ENCODE measurements at places on chromosomes 7 and 10.

DNA sequence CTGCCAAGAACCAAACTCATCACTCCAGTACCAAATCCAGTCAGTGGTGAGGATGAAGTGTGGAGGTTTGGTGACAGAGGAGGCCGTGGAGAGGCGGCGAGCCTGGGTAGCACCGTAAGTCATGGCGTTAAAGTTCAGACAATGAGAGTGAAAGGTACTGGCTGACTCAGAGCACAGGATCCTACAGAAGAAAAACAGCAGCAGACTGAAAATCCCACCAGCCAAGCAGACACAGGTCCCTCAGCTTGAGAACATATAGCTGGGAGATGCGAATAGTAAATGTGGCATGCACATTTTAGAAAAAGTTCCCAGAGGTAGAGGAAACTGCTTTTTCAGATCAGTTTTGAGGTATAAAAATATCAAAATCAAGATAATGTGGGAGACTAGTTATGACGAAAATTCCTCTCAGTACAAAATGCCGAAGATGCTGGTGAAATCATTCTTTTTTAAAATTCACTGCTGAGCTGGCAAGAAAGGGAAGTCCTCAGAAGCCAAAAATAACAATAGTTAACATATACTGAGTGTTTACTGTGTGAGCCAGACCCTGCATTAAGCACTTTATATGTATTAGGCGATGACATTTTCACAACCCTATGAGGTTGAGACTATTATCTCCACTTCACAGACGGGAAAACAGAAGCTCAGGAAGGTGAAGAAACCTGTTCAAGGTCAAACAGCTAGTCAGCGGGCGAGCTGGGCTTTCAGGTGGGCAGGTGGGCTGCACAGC, 20.9 kb downstream of the PARP12 start:
- no peak for DNase-seq

DNA sequence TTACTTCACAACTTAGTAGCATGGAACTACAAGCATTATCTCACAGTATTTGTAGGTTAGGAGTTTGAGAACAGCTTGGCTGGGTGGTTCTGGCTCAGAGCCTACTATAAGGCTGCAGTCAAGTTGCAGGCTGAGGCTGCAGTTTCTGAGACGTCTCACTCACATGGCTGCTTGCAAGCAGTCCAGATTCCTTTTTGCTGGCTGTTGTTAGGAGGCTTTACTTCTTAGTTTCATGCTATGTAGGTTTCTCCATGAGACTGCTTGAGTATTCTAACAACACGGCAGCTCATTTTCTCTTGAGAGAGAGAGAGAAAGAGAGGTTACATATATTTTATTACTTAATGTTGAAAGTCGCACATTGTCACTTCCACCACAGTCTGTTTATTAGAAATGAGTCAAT, 1073.9 kb downstream of the NXPH1 start:
- DNase-seq = no peak

DNA sequence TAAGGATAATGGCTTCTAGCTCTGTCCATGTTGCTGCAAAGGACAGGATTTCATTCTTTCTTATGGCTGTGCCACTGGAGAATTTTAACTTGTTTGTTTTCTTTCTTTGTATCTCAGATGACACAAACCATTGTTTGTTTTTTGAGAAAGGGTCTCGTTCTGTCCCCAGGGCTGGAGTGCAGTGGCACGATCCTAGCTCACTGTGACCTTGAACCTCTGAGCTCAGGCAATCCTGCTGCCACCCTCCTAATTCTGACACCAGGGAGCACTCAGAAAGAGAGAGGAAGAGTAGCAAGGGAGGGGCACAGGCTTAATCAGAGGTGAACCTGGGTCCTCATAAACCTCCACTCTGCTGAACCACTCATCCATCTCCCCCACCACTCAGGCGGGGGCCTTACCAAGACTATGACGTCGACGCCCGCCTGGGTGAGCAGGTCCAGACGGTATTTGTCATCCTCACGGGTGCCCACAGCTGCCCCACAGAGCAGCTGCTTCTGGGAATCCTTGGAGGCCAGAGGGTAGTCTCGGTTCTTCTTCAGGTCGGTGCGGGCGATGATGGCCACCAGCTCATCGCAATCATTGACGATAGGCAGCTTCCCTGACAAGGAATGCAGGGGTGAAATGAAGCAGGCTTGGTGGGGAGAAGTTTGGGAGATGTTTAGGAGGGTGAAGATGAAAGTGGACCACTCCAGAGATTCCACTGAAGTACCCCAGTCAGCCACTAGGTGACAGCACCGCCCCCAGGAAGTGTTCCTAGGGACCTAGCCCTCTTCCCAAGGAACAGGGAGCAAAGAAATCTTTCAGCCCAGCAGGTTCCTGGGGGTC, 11.6 kb downstream of the IMPDH1 start:
- DNase-seq = peak; percentile 78

- no peak for DNase-seq
These were observed 232.6 kb downstream of the USP6NL start for GRCh38 chr10:11378835-11379234.

- no peak for DNase-seq
These were observed 481.0 kb downstream of the PLXNA4 start for GRCh38 chr7:132095111-132095765.

DNA sequence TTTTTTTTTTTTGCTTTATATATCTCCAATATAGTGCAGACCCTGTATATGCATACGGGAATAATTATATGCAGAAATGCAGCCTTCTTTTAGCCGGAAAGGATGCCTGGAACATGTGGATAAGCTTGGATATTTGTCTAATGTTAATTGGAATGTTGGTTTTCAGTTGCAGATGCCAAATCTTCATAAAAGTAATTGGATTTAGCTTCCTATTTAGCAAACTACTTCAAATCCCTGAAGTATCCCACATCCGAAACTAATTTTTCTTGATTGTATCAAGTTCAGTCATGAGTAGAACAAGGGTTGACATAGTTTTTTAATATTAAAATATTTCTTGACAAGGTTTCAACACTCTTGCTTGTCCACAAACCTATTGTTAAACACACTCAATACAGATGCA, 281.7 kb downstream of the BBS9 start:
- DNase-seq = no peak

DNA sequence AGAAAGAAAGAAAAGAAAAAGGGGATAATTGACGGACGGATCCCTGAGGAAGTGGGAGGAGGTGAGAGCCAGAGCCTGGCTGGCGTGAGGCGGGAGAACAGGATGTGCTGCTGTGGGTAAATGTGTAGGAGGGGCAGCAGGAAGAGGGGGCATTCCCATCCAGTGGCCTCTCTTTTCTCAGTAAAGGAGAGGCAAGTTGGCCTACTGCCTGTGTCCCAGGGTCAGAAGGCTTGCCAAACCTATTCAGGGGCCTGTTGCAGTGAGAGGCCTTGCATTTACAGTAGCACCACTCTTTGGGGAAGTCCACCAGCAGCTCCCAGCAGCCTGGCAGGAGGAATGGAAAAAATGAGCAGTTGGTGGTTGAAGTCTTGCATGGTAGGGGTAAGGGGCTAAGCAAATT, 26.6 kb upstream of the ASCC1 start:
- no peak for DNase-seq

- no peak for DNase-seq
These were observed 77.6 kb downstream of the VWC2 start for GRCh38 chr7:49850921-49851613.

DNA sequence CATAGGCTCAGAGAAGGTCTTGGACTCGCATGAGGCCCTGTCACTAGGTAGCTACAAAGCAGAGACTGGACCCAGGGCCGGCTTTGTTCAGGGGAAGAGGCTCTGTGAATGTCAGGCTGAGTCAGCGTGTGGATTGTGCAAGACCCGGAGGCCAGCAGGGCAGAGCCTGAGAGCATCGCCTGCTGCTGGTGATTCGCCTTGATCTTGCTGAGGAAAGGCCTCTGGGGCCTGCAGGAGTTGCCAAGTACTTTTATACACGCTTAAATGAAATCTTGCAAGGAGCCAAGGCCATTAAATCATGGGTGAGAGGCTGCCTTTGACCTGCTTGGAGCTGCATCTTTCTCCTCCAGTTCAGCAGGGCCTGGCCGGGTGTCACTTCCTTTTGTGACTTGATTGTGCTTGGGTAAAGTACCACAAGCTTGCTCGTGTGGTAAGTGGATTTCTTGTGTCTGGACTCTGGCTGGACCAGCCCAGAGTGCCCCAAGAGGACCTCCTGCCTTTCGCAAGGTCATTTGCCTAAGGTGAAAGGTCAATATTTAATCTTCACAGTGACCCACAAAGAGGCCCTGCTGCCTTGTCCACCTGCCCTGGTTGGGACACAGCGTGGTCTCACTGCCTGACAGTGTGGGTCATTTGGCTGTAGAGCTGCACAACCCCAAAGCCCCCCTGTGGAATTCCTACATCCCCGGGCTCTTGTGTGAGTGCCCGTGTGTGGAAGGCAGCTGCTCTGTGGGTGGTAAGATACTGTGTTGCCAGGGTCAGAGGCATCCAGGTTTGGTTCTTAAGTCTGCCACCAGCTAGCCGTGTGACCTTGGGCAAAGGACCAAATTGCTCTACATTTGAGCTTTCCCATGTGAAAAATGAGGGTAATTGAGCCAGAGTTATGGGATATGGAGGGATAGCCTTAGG, 38.6 kb upstream of the SH2D4B start:
- peak; percentile 91 for DNase-seq

DNA sequence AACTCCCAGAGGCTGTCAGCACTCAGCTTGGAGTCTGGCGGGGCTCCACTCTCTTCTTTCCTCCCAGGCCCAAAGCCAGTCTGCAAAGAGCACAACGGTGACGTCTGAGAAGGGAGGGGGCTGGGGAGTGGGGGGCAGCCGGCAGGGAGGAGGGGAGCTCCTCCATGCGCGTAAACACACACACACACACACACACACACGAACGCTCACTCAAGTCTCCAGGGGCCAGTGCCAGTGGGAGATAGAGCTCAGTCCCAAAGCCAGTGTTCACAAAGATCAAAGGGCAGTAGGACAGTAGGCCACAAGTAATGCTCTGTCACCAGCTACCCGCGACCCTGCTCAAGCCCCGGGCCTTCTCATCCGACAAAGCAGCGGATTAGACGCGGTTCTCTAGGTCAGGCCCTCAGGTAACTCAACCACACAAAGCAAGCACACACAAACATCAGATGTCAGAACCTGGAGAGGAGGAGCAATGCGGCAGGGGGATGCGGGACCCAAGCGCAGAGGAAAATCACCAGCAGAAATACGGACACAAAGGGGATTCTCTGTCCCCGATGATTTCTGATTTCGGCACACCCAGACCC, 19.9 kb downstream of the TCAF1 start:
- DNase-seq = no peak

GRCh38 chr7:151351027-151351426, 9.4 kb downstream of the NUB1 start:
- DNase-seq = no peak

GRCh38 chr7:31111109-31111451, 59.0 kb downstream of the ADCYAP1R1 start:
- no peak for DNase-seq

GRCh38 chr10:88110822-88111221, 247.4 kb downstream of the PTEN start:
- no peak for DNase-seq

DNA sequence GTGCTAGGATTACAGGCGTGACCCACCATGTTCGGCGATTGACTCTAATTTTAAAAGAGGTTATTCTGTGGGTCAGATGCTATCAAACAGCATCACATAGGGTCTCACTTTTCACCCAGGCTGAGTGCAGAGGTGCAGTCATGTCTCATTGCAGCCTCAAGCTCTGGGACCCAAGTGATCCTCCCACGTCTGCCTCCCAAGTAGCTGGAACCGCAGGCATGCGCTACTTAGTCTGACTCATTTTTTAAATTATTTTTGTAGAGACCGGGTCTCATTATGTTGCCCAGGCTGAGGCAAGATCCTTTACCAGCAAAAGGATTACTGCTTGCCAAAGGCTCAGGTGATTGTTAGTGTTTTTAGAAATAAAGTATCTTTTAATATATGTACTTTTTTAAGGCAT, 42.9 kb upstream of the STOX1 start:
- DNase-seq = no peak

DNA sequence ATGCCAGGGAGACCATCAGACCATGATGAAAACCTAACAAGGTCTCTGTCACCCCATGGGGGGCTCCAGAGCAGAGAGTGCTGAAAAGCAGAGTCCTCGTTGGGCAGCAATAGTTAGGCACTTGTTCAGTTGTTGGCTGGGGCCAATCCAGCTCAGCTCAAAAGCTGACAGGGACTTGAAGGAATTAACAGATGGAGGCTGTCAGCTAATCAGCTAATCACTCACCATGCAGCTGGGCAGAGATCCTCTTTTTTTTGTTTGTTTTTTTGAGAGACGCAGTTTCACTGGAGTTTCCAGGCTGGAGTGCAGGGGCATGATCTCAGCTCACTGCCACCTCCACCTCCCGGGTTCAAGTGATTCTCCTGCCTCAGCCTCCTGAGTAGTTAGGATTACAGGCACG, 18.1 kb downstream of the CEP55 start:
- no peak for DNase-seq

DNA sequence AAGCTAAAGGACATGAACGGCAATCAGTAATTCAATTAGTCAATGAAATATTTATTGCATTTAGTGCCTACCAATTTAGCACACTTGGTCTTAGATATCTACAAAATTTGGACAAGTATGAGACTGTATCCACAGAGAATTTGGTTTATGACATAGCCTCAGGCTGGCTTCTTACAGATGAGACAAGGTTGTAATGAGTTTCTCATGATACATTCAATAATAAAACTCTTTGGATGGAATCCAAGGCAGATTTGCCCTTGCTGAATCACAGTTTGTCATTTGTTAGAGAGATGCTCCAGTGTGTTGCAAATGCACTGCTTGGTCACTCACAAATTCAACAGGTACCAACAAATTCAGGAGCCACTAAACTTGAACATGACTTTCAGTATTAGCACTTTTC, 162.5 kb downstream of the GPR37 start:
- DNase-seq = no peak

DNA sequence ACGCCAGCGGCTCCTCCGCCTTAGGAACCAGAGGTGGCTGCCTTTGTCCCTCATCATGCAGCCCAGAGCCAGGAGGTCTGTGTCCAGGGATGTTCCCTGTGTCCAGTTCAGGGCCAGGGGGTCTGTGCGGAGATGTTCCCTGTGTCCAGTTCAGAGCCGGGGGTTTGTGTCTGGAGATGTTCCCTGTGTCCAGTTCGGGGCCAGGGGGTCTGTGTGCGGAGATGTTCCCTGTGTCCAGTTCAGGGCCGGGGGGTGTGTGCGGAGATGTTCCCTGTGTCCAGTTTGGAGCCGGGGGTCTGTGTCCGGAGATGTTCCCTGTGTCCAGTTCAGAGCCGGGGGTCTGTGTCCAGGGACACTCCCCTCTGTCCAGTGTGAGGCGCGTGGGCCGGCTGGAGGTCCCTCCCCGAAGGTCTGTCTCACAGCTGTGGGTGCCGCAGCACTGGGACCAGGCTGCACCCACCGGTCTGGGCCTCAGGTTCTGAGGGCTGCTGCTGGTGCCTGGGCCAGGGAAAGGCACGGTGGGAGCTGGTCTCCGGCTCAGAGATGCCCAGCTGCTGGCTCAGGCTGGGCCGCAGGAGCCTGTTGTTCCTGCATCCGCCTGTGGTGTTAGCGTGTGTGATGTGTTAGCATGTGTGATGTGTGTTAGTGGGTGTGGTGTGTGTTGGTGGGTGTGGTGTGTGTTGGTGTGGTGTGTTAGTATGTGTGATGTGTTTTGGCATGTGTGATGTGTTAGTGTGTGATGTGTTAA, 67.9 kb upstream of the CFAP46 start:
- no peak for DNase-seq

Measured in HT-29 (cell line).